Cortex of kidney (tissue), 1 donor: ENCODE measurements at places on chromosomes 4 and X.

GRCh38 chr4:102217345-102217744 is 127.9 kb downstream of the SLC39A8 start:
- DNase-seq = no peak

- no peak for DNase-seq
Measured at GRCh38 chrX:1102786-1103185, 109.7 kb downstream of the CRLF2 start.

- DNase-seq = no peak
Measured at GRCh38 chr4:23822181-23822580, 67.7 kb downstream of the PPARGC1A start.

GRCh38 chr4:32841217-32841616 is 2121.0 kb downstream of the PCDH7 start:
- DNase-seq = no peak

- no peak for DNase-seq
Measured at GRCh38 chr4:53640576-53641453, 49.5 kb upstream of the LNX1 start.

- DNase-seq = no peak
Measured at GRCh38 chrX:24471808-24472207, 6.7 kb downstream of the PDK3 start.
